WTC11 (cell line): ENCODE measurements at places on chromosomes 5 and 9.
A peak's percentile ranks its signal among the peaks of the same experiment; 100 is the strongest.

GRCh38 chr5:30098940-30099339 lies 1094.5 kb upstream of the CDH6 start:
- no peaks in the 10 kb centered on the region for H3K36me3 ChIP-seq
- no peak overlapping the region for H3K27ac ChIP-seq
- no peak overlapping the region for H3K4me3 ChIP-seq
- H3K27me3 ChIP-seq, result no peaks in the 10 kb centered on the region; the same call in 1 of the 2 replicates
- no peak for DNase-seq

DNA sequence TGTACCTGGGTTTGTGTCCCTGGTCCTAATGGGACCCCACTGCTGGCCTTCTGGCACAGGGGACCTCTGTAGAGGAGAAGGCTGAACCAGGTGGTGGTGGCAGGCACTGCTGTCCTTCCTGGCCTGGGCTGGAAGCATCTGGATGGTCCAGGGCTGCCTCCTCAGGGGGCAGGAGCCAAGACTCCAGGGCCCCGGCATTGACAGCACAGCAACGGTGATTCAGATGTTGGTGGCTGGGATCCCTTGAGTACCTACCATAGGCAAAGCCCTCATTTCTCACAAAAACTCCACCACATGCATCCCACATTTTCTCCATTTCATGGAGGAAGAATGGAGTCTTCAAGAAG lies 15.0 kb downstream of the FGD3 start:
- H3K4me3 ChIP-seq, result no peak overlapping the region
- H3K36me3 ChIP-seq, result peaks cover 2% of the 10 kb centered on the region
- peaks cover 18% of the 10 kb centered on the region for H3K4me1 ChIP-seq
- no peak for DNase-seq
- H3K27ac ChIP-seq, result peak overlapping the region; percentile 65; the same call in 1 of the 2 replicates

- H3K4me1 ChIP-seq, result no peaks in the 10 kb centered on the region
- H3K27ac ChIP-seq, result no peak overlapping the region
- H3K36me3 ChIP-seq, result no peaks in the 10 kb centered on the region
- H3K27me3 ChIP-seq, result peaks cover 11% of the 10 kb centered on the region
Observed at GRCh38 chr5:603081-603998, 8.8 kb upstream of the CEP72 start.

GRCh38 chr9:93086447-93087224 lies 9.4 kb upstream of the CARD19 start:
- no peak for DNase-seq
- H3K4me3 ChIP-seq, result no peak overlapping the region
- no peaks in the 10 kb centered on the region; the same call in 1 of the 2 replicates for H3K27me3 ChIP-seq
- peaks cover 2% of the 10 kb centered on the region; the same call in 1 of the 2 replicates for H3K4me1 ChIP-seq
- peaks cover 12% of the 10 kb centered on the region for H3K36me3 ChIP-seq

GRCh38 chr9:118121361-118121760 lies 417.2 kb downstream of the TLR4 start:
- peaks cover 22% of the 10 kb centered on the region for H3K4me1 ChIP-seq
- DNase-seq, result no peak
- no peaks in the 10 kb centered on the region for H3K27me3 ChIP-seq
- no peak overlapping the region for H3K27ac ChIP-seq
- no peaks in the 10 kb centered on the region for H3K36me3 ChIP-seq

DNA sequence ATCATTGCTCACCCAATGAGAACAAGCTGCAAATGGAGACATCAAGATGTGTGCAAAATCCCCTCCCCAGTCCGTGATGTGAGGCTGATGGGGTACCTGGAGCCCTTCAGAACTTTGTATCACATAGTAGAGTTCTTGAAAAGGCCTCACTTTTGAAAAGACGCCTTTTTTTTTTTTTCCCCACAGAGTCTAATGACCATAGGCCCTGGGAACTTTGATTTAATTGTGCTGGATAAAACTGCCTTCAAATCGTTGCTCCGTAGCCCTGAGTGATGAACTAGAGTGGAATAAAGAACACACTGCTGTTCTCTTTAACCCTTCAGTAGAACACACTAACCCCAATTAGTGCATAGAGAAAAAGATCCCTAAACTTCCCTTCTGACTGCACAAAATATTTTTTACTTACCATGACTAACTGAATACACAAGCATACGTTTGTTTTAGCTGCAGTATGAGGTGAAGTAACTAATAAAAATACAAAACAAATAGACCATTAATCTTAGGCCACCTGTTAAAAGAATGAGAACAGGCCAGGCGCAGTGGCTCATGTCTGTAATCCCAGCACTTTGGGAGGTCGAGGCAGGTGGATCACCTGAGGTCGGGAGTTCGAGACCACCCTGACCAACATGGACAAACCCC lies 15.1 kb downstream of the PSAT1 start:
- peaks cover 85% of the 10 kb centered on the region for H3K36me3 ChIP-seq
- H3K27ac ChIP-seq, result peak overlapping the region; percentile 80; the same call in 1 of the 2 replicates
- DNase-seq, result no peak
- H3K27me3 ChIP-seq, result no peaks in the 10 kb centered on the region
- no peak overlapping the region for H3K4me3 ChIP-seq

DNA sequence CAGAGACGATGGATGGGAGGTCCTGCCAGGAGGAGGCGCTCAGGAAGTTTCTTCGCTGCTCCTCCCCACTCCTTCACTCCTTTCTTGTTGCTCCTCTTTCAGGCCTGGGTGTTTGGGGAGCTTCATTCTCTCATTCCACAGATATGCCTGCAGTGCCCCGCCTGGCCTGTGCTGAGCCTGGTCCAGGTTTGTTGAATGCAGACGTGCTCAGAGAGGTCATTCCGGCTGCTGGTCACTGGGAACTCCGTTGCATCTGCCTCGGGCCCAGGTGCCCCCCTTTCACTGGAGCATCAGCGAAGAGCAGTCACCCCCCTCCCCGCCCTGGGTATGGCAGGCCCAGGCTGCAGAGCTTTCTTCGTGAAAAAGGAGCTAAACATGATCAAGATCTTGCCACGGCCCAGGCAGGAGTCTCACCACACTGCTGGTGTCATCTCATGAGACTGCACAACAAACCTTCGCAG lies 15.5 kb downstream of the SURF6 start:
- no peaks in the 10 kb centered on the region for H3K4me1 ChIP-seq
- H3K27me3 ChIP-seq, result peaks cover 18% of the 10 kb centered on the region
- H3K4me3 ChIP-seq, result no peak overlapping the region
- H3K36me3 ChIP-seq, result peaks cover 12% of the 10 kb centered on the region; the same call in 1 of the 2 replicates
- DNase-seq, result peak; percentile 35
- H3K27ac ChIP-seq, result no peak overlapping the region

- H3K27me3 ChIP-seq, result no peaks in the 10 kb centered on the region
- DNase-seq, result no peak
- H3K36me3 ChIP-seq, result peaks cover 39% of the 10 kb centered on the region
Observed at GRCh38 chr9:126363250-126363649, 36.6 kb downstream of the MVB12B start.

GRCh38 chr5:137096149-137097103 lies 402.7 kb downstream of the SPOCK1 start:
- H3K4me1 ChIP-seq, result peaks cover 17% of the 10 kb centered on the region
- H3K36me3 ChIP-seq, result no peaks in the 10 kb centered on the region
- H3K4me3 ChIP-seq, result no peak overlapping the region
- H3K27me3 ChIP-seq, result no peaks in the 10 kb centered on the region

- H3K27me3 ChIP-seq, result no peaks in the 10 kb centered on the region
- no peak overlapping the region for H3K4me3 ChIP-seq
- peaks cover 15% of the 10 kb centered on the region for H3K36me3 ChIP-seq
- H3K4me1 ChIP-seq, result peaks cover 16% of the 10 kb centered on the region
Observed at GRCh38 chr5:180486636-180487149, 7.5 kb upstream of the CNOT6 start.

DNA sequence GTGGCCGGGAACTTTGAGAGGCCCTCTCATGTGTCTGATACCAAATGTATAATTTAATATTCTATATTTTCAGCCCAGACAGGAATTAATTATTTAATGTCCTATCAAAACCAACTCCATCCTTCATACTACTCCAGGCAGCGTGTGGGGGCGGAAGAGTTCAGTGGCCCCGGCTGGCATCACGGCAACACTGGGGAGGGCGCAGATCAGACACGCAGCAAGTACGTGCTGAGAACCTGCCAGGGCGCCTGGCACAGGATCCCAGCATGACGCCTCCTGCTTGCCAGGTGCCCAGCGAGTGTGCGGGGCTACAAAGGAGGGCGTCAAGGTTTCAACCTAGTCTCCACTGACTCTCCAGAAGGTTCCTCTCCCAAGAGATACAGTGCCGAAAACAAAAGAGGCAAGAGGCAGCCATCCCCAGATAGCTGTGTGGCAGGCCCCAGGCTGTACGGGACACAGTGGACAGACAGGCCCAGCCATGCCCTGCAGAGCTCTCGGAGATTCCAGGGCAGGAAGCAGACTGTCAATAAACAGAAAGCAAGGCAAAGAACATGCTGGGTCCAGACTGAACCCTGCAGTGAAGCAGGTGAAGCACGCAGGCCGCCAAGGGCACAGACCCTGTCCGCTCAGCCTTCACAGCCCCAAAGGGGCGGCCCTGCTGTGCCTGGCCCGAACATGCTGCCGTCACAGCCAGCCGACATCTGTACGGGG lies 110.3 kb downstream of the VAV2 start:
- H3K27me3 ChIP-seq, result no peaks in the 10 kb centered on the region
- H3K4me3 ChIP-seq, result no peak overlapping the region
- peak overlapping the region; percentile 93 for H3K27ac ChIP-seq
- no peak for DNase-seq
- no peaks in the 10 kb centered on the region for H3K36me3 ChIP-seq
- H3K4me1 ChIP-seq, result peaks cover 33% of the 10 kb centered on the region

- no peak overlapping the region for H3K27ac ChIP-seq
- peaks cover 18% of the 10 kb centered on the region for H3K4me1 ChIP-seq
- peaks cover 3% of the 10 kb centered on the region for H3K36me3 ChIP-seq
Observed at GRCh38 chr5:16809010-16809394, 127.1 kb downstream of the MYO10 start.

DNA sequence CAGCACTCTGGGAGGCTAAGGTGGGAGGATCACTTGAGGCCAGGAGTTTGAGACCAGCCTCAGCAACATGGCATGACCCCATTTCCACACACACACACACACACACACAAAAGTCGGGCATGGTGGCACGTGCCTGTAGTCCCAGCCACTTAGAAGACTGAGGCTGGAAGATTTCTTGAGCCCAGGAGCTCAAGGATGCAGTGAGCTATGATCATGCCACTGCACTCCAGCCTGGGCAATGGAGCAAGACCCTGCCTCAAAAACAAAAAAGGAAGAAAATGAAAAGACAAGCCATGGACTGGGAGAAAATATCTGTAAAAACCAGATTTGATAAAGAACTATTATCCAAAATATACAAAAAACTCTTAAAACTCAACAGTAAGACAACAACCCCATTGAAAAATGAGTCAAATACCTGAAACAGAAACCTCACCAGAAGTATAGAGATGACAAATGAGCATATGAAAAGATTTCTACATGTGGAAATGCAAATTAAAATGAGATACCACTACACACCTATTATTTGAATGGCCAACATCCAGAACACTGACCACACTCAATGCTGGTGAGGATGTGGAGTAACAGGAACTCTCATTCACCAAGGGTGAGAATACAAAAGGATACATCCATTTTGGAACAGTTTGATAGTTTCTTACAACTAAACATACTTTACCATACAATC lies 24.7 kb downstream of the DNAJA1 start:
- no peaks in the 10 kb centered on the region for H3K27me3 ChIP-seq
- DNase-seq, result no peak
- peaks cover 55% of the 10 kb centered on the region for H3K36me3 ChIP-seq
- H3K4me1 ChIP-seq, result peaks cover 5% of the 10 kb centered on the region
- no peak overlapping the region for H3K4me3 ChIP-seq
- H3K27ac ChIP-seq, result no peak overlapping the region

GRCh38 chr9:12723409-12724028 lies 30.3 kb downstream of the TYRP1 start:
- H3K27ac ChIP-seq, result no peak overlapping the region
- DNase-seq, result no peak
- H3K27me3 ChIP-seq, result no peaks in the 10 kb centered on the region
- no peaks in the 10 kb centered on the region for H3K36me3 ChIP-seq
- peaks cover 7% of the 10 kb centered on the region for H3K4me1 ChIP-seq

- H3K4me3 ChIP-seq, result no peak overlapping the region
- H3K27ac ChIP-seq, result no peak overlapping the region
- no peaks in the 10 kb centered on the region for H3K4me1 ChIP-seq
Observed at GRCh38 chr9:107137495-107138202, 145.4 kb upstream of the RAD23B start.

DNA sequence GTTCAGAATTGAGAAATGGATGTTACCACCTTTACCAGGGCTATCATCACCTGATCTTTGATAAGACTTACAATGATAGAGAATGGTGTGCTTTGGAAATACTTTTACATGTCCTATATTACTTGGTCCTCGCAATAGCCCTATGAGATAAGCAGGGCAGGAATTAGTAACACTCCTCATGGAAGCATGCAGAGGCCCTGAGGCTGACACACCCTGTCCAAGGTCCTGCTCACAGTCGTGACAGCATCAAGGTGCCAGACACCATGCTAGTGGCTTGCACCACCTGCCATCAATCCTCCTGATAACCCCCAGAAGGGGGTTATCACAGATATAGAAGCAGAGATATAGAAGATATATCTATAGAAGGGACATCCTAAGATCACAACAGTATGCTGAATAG lies 216.8 kb upstream of the TBC1D2 start:
- H3K4me1 ChIP-seq, result no peaks in the 10 kb centered on the region
- no peaks in the 10 kb centered on the region for H3K27me3 ChIP-seq
- H3K4me3 ChIP-seq, result no peak overlapping the region
- no peak overlapping the region for H3K27ac ChIP-seq

GRCh38 chr9:73577848-73578247 lies 426.2 kb downstream of the ANXA1 start:
- H3K4me1 ChIP-seq, result no peaks in the 10 kb centered on the region
- H3K36me3 ChIP-seq, result no peaks in the 10 kb centered on the region
- DNase-seq, result no peak
- no peaks in the 10 kb centered on the region for H3K27me3 ChIP-seq

- H3K4me1 ChIP-seq, result peaks cover 39% of the 10 kb centered on the region
- no peak for DNase-seq
- no peak overlapping the region for H3K27ac ChIP-seq
Observed at GRCh38 chr9:70407081-70407503, 7.4 kb downstream of the KLF9 start.

DNA sequence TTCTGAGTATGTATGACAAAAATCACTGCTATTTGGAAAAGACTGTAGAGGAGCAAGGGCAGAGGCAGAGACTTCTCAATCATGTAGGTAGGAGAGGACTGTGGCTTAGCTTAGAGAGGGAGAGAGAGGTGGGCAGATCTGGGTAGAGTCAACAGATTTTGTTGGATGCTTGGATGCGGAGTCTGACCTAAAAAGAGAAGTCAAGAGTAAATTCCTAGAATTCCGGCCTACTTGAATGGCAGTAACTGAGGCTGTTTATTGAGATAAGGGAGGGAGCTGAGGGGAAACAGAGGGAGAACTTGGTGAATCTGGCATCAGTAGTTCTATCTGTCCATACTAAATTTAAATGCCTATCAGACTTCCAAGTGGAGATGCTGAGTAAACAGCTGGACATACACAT lies 2.4 kb downstream of the TICAM2 start:
- H3K27me3 ChIP-seq, result no peaks in the 10 kb centered on the region
- DNase-seq, result no peak
- H3K4me1 ChIP-seq, result peaks cover 24% of the 10 kb centered on the region
